DMS79 (cell line): ENCODE measurements at places on chromosomes 7 and 10.
A peak's percentile ranks its signal among the peaks of the same experiment; 100 is the strongest.

- DNase-seq = peak; percentile 27
These were observed 256.4 kb downstream of the KIAA1217 start for GRCh38 chr10:24465124-24465874.

DNA sequence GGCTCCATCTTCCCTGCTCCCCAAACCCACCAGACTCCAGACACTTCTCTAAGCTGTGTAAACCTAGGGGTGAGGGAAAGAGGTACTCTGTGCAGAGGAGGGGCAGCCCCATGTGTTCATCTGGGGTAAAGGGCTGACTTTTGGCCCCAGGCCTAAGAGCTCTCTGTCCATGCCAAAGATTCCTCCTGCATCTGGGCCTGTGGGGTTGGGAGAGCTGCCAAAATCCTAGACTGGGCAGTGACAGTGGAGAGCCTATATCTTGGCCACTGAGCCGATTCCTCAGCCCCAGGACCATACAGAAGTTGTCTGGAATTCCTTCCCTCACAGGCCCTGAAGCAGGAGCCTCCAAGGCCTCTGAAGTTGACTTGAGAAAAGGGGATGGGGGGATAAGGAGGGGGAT, 25.3 kb upstream of the LEP start:
- no peak for DNase-seq

DNA sequence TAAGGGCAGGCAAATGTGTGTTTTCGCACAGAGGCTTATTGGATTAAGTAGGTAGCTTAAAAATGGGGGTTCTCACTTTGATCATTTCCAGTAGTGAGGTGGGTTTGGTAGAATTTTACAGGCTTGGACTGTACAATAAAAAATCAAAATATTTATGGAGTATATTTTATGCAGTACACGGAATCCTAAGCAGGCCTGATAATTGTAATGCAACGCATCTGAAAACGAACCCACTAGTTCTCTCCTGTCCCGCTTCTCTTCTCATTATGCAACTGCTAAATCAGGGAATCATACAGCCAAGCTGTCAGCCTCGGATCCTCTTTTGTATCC, 377 bp upstream of the POLR1F start:
- no peak for DNase-seq

DNA sequence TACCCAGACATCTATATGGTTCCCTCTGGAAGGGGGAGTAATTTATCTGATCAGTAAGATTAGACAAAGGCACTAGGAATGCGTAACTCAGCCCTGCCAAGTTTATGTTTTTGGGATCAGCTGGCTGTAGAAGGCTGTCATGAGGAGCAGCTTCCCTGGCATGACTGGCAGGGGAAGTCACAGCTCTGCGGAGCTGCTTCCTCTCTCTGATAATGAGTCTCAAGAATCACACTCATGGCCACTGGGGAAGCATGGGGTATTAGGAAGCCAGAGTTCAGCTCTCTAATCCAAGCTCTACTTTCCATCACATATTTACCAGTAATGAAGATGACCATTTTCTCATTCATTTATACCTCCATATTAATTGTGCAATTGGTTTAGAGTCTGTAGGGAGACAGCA, 758.9 kb downstream of the GRM8 start:
- no peak for DNase-seq

DNA sequence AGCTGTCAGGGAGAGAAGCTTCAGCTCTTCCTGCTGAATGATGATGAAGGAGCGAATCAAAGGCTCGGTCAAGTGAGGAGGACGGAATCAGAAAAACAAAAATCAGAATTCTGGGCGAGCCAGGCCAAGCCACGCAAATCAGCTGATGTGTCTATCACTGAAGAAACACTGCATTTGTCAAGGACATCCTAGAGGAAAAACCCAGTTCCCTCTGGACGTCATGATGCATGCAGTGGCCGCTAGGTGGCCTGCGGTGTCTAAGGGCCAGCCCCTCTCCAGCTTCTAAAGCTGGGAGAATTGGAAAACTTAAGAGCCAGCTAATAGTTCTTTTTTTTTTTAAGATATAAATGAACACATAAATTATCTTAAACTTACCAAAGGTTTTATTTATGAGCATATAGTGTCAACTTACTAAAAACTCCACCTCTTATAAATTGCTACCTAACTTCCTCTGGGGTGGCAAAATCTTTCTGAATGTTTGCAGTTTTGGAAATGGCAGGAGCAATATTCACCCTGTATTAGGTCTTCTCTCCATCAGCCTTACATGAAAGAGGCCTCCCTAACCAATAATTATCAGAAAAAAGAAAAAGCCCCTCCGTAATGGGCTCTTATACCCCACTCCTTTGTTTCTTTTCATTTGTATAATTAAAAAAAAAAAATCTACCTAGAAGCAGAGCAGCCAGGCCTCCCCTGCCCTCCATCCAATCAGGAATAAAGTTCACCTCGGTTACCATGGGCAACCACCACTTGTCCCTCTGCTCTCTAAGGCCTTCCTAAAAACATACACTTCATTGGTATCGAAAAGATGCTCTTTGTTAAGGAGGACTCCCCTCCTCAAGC, 186.8 kb downstream of the USP6NL start:
- peak; percentile 79 for DNase-seq

DNA sequence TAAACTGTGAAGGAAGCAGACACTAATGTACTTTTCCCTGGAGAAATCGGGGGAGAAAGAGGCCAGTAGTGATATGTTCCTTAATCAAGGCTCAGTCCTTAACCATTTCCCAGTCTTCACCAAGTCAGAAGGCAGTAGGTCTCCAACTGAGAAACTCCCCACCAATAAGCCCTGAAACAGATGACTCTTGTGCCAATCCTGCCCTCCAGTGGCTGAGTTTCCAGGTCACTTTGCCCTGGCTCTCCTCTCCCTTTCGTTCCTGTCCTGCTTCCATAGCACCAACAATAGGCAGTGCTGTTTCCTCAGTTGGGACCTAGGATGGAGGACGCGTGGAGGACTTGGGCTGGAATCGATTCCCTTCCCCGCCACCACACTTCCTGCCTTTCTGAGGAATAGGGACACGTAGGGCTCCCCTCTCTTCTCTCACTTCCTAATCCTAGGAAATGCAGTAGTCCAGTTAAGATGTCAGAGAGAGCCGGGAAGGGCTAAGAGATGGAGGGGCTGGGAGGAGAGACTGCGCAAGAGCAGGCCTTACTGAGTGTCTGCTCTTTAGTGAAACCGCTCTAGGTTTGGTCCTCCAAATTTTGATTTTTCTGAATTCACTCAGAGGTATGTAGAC, 23.4 kb downstream of the ATOH7 start:
- DNase-seq = no peak

DNA sequence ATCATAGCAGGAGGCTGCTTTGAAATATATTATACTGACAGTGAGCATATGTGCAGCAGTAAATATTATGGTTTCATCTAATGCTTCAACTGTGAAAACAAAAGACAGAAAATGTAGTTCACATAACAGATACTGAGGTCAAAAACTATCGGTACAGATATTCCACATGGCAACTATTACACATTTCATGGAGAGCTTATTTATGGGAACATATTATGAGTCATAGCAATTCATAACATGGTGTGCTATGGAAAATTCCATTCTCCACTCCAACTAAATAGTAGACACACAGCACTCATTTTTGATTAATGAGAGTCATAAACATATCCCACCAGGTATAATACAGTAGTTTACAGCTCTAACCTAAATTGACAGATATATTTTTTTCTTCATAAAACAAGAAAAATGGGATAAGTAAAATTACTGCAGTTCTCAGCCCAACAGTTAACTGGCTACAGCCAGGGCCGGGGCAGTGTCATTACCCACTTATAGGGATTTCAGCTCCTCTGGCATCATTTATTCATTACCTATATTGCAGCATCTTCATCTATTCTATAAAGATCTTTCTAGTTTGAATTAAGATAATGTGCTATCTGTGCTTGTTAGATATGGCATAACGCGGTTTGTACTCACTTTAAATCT, 475.6 kb upstream of the KLF6 start:
- no peak for DNase-seq

GRCh38 chr7:70583965-70584883, 547.7 kb upstream of the GALNT17 start:
- no peak for DNase-seq

- DNase-seq = no peak
These were observed 107.0 kb upstream of the PCDH15 start for GRCh38 chr10:54908019-54908418.

DNA sequence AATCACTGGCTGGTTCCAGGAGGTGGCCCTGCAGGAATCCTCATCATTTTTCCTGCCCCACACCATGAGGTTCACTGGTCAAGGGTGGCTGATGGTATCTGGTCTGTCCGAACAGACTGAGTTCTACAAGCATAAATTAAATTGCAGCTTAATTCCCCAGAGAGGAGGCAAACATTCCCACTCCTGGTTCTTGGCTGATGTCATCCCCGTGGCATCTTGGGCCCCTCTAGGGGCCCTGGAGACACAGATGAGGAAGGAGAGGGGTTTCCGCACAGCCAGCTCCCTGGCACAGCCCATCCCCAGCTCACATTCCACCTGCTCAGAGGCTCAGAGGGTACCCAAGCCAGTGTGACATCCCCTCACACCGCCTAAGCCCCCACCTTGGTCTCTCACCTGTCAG, 5.3 kb upstream of the KLRG2 start:
- no peak for DNase-seq

DNA sequence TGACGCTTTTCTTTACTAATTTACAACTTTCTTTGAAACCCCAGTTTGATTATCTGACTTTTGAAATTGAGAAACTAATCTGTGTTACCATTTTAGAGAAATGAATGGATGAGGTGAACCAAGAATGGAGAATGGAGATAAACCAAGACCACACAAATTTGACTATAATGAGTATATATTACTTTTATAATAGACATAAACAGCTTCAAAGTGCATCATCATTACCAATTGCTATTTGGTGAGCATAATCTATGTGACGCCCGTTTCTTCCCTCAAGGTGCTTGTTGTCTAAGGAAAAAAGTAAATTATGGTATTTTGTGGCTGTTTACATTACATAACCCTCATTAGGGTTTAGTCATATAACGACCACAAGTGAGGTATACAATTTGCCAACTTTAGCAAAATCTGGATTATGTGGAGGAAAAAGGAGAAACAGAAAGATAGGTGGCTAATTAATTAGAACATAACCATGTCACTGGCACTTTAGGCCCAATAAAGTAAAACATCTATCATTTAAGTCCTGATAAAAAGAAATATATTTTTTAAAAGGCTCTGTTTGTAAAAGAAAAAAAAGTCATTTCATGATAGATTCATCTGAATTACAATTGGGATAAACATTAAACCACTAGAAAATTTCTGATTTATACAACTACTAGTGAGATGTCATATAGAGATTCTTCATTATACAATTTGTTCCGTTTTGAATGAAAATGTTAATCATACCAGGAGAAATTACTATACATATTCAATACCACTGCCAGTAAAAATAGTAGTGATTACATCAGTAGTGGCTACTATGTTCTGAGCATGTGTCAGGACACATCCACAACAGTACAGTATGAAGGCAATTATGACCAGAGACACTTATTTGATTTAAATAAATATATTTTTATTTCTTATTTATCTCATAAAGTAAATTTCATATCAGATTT, 118.2 kb upstream of the FAM133B start:
- no peak for DNase-seq
